ENCODE measurements at places on chromosomes 2 and 18.

- no peak for DNase-seq
Observed at GRCh38 chr18:3790703-3791102, 340.7 kb downstream of the TGIF1 start.

DNA sequence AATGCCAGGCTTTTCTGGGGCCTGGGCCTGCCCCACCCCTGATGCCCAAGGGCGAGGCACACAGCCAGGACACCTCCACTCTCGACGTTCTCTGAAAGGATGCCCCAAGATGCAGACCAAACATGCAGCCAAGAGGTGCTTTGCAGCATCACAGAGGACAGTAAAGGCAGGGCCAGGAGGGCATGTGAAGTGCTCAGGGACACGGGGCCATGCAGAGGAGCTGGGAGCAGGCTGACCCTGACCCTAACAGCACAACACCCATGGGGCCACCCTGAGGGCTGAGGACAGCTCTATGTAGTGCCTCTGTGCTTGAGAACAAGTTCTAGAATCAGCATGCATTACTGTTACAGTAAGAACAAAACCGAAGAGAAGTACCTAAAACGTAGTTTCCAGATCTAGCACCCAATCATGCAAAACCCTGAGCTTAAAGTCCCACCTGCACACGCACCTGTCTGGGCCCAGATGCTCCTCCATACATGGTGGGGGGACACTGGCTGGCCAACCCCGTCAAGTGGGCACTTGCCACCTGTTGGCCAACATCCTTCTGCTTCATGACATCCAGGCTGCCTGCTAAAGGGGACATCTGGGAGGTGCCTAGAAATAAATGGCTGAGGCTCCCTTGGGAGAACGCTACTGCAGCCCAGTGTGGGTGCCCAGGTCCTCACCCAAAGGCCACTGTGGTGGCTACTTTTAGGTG lies 15.4 kb downstream of the HS6ST1 start:
- no peak for DNase-seq

DNA sequence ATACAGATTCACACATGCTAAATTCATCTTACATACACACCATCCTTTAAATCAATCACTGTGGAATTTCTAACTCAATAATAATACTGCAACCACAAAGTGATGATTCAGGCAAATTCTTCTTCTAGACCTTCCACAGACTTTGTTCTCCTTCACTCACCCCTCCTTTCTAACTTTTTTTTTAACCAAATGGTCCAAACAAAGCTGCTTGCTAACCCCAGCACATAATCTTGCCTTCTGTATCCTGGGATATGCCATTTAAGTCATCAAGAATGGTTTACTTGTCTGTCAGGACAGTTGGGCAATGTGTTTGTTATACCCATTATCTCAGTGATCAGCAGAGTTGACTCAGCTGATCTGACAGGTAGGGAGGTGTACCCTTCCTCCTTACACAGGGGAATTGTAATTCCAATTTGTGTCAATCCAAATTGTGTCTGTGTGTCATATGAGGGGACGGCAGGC lies 10.0 kb downstream of the SLC40A1 start:
- no peak for DNase-seq

- DNase-seq = no peak
Observed at GRCh38 chr2:33763671-33764310, 164.7 kb upstream of the FAM98A start.

DNA sequence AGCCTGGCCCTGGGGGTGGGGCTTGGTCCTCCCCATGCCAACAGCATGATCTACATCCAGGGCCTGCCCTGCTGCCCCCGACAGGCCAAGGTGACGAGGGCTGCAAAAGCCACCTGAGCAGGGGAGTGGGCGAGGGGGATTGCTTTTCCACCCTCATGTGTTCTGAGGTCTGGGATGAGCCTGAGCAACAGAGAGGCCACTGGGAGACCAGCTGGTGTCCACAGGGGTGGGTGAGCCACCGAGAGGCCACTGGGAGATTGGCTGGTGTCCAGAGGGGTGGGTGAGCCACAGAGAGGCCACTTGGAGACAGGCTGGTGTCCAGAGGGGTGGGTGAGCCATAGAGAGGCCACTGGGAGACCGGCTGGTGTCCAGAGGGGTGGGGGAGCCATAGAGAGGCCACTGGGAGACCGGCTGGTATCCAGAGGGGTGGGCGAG lies 147.4 kb upstream of the GPC1 start:
- DNase-seq = no peak

DNA sequence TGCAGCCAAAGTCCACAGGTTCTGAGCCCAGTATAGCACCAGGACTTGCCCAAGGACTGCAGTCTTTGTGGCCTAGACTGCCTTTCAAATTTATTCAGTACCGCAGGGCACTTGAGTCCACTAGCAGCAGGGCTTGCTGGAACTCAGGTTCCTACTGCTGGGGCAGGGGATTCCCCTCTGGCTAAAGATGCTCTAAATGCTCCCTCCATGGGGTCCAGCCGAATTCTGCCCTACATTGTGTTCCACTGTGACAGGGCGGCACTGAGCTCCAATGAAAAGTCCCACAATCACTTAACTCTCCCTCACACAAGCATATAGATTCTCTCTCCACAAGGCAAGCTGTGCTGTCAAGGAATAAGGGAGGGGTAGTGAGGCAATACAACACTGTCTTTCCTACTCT lies 518.1 kb upstream of the VRK2 start:
- DNase-seq = no peak

DNA sequence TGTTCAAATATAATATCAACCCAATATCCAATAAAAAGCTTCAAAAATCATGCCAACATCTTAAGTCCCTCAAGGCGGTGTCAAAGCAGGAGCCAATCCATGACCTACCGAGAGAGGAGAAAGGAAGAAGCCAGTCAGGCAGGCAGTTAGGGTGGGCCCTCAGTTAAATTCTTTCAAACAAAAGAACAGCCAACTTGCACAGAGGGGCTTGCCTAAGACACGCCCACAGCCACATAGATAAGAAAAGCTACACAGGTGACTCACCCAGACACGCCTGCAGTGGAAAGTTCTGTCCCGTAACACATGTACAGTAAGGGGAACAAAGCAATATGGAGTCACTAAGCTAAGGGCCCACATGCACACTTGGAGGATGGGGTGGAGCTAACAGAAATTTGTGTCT lies 61.3 kb downstream of the SP110 start:
- DNase-seq = no peak

DNA sequence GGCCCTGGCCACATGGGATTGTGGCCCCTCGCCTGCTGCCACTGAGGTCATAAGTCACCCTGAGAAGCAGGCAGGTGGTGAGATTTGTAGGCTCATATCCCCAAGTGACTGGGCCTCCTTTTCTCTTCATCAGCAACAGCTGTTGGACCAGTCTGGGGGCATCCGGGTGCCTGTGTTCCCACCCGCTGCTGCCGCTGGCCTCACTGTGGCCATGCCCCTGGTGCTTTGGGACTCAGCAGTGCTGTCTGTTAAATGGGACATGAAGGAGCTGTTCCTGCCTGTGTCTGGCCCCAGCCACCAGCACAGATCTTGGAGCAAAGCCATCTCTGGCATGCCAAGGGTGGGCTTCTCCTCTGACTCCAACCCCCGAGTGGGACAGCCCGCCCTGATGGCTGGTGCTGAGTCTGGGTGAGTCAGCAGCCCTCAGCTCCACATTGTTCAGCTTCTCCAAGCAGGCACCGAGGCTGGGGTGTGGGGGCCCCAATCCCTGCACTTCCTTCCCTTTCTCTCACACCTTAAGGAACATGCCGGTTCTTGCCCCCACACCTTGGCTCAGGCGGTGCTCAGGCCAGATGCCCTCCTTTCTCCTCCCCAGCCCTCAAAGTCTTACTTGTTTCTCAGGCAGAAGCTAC lies 207.9 kb downstream of the GLI2 start:
- DNase-seq = no peak

- DNase-seq = no peak
Observed at GRCh38 chr2:27795868-27796277, 24.4 kb downstream of the MRPL33 start.

DNA sequence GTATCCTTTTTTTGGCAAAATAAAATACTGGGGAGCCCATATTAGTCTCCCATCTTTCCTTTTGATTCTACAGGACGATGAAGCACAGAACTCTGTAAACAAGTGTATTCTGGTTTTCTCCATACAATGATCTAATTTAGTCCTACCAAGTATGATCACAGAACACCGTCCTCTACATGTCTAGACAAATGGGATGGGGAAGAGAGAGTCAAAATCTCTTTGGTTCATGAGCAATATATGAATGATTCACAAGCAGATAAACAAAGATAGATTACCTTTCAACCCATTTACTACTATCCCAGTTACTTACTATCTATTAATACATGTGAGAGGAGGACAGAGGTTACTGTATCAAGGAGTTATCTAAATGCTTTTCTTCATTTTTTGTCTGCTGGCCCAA lies 352.4 kb upstream of the ACVR2A start:
- DNase-seq = no peak

DNA sequence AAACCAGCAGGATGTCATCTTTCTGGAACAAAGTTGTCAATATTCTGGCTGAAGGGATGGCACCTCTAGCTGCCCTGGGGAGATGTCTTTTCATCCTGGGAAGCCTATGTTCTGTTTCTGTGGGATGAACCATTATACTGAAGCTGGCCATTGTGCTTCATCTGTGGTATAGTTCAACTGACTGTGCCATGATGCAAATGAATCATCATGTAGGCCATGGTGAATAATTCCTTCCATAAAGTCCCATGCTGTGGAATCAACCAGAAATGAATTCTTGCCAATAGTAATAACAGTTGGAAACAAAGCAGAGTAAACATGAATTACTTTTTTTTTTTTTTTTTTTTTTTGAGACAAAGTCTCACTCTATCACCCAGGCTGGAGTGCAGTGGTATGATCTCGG lies 64.1 kb upstream of the CNGA3 start:
- DNase-seq = no peak

DNA sequence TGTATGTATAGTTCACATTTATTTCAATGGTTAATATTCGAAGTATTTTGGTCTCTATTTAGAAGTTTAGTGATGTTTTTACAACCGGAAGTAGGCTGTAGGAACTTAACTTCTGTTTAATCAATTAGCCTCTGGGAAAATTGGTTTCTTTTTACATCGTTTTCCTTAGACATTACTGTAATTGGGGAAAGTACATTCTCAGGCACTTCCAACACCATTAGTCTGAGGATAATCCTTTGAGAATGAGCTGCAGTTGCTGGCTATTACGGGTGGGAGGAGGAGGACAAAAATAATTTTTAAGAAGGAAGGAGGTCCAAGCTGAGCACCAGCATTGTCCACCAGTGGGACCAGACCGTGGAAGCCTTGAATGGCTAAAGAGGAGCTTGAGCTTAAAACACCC lies 70.4 kb upstream of the ST3GAL5 start:
- DNase-seq = no peak

- DNase-seq = no peak
Observed at GRCh38 chr2:33134086-33134771, 187.5 kb downstream of the LTBP1 start.

- DNase-seq = no peak
Observed at GRCh38 chr2:128236491-128237035, 82.1 kb downstream of the HS6ST1 start.

GRCh38 chr2:1973636-1974035 lies 229.3 kb upstream of the PXDN start:
- DNase-seq = no peak

- DNase-seq = no peak
Observed at GRCh38 chr2:168773128-168773527, 29.3 kb upstream of the NOSTRIN start.

DNA sequence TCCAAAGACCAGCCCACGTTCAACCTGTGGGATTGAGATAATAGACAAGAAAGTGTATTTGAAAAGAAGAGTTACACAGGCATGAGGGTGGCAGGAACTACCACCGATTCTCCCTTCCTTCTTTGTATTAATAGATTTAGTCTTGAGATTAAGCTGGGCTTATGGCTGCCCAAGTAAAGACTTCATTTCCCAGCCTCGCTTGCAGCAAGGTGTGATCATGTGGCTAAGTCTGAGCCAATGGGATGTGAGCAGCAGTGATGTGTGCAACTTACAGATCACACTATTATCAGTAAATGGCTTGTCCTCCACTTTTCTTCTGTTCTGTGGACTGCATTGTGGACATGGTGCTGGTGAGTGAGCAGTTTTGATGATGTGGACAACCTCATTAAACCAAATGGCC lies 101.7 kb downstream of the POLR1A start:
- DNase-seq = no peak

- no peak for DNase-seq
Observed at GRCh38 chr18:25990473-25990872, 99.9 kb downstream of the SS18 start.
